Hypothalamus (tissue), 51 donors: ENCODE measurements at places on chromosomes 4 and X.

DNA sequence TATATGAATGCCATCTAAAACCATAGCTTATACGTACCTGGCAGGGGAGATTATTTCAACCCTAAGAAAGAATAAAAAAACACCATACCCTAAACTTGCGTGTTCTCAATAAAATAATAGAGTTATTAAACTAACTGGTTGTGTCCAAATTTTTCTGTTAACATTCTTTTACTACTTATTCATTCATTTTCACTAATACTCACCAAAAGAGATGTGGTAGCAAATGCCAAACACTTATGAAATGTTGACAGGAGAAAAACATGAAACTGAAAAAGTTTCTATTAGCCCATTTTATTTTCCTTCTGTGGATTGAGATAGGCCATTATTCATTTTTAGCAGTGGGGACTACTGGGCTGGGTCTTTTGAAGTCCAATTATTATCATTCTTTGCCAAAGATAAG is 102.0 kb downstream of the TSPAN5 start:
- DNase-seq: no peak

DNA sequence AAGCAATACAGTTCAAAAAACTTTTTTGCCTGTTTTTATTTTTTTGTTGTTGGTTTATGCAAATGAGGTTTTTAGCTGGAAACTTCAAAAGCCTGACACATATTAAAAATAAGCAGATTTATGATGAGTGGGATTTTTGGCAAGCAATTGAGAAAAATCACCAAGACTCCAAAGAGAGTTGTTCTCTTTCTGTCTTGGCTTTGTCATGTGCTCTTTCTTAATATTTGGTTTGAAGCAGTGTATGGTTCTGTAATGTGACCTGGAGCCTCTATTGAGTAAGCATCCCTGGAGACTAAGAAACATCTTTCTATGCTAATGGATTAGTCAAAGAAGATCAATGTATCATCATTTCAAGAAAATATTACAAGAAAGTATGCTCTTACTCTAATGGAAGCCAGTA is 11.7 kb downstream of the TRIM2 start:
- no peak for DNase-seq

DNA sequence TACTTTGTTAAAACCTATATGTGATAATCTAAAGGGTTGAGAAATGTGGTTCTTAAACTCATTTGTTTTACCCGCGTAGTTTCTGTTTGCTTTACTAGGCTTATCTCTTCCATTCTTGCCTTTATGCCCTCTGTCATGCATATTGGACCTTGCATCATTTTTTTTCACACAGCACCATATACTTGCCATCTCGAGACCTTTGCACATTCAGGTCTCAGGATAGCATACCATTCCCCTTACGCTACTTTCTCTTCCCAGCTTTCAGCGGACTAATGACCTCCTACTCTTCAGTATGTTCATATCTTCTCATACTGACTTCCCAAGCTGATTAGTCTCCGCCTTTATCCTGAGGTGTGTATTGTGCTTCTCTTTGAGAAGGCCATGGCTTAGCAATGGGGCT is 40.5 kb downstream of the USP38 start:
- no peak for DNase-seq

GRCh38 chrX:134990801-134991481 is at the start of gene SMIM10:
TSS of gene SMIM10 (plus strand) at chrX:134990991. CDS start at chrX:134991096, 105 bp downstream.
- DNase-seq: peak; percentile 6

- no peak for DNase-seq
These were observed 557.2 kb upstream of the BOD1L1 start for GRCh38 chr4:14184767-14185166.

DNA sequence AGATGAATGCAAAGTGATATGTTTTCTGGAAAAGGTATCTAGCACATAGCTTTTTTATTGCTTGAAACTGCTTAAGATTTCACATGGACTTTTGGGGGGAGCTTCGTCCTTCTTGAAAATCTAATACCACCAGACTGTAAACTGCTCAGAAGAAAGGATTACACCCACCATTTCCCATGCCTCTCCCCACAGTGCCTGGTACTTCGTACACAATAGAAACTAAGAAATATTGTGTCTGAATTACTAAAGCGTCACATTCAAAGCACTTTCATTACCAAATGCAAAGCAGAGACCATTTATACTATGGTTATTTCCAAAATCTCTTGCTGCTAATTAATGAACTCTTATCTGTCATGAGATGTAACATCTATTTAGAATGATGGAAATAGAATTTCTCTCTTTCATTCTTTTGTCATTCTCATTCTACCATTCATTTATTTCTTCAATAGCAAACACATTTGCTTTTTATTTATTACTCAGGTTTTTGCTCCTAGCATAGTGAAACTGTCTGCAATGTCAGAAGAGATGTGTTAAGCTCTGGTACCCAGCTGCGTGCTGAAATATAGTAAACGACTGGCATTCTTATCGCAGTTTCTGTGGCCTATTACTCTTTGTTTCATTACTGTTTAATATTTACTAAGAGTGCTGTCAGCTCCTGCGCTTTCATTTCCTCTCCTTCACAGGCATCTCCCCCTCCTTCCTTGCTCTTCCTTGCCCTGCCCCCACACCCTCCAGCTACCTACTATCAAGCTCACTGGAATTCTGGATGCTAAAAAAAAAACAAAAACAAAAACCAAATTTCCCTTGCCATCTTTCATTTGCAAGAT is 51.4 kb upstream of the RAPGEF2 start:
- no peak for DNase-seq

DNA sequence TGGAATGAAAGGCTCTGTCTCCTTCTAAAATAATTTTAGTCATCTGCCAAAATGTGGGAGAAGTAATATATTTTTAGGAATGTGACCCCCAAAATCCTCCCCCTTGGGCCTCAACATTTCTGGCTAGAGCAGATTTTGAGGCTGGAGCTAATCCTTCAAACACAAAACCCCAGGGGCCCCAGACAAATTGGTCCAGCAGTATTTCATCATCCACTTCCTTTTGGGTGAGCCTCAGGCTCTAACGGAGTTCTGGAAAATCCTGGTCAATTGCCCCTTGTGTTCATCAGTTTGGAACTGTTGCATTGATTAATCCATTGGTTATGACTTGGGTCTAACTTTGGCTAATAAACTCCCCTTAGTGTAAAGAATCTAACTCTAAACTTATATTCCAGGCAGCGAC is 67.4 kb upstream of the PCDH19 start:
- no peak for DNase-seq

DNA sequence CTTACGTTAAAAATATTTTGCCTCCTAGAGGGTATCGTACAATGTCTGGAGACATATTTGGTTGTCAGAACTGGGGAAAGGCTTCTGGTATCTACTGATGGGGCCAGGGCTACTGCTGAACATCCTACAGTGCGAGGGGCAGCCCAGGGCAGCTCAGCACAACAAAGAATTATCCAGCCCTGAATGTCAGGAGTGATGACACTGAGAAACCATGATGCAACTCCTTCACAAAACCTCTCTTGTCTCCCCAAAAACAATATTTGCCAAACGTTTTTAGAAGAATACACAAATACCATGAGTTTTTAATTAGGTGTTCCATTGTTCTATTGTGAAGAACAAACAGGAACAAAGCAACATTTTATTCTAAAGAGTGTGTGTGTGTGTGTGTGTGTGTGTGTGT is 43.4 kb upstream of the CLNK start:
- DNase-seq: no peak

DNA sequence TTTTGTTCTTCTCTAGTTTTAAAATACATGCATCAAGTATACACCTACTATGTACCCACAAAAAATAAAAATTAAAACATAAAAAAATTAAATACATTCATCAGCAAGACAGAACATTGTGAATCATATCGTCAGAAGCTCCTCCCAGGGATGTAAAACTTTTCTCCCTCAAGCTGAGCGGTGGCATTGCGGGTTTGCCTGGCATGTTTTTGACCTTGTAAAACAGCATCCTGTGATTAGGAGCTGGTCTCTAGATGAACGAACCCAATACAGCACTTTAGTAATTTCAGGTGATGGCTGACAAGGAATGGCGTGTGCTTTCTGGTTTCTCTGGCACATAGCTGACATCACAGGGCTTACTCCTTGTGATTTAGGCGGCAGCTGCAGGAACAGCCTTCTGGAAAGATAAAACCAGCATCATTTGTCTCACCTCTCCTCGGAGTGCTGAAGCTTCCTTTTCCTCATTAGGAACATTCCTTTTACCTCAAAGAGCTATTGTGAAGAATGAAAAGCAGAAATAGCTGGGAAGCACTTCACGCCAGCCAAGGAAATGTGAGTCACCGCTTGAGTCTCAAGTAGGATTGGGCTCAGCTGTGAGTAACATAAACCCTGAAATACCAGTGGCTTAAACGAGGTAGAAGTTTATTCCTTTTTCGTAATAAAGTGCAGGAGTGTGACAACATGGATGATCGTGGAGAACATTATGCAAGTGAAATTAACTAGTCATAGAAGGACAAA is 44.3 kb downstream of the NYX start:
- DNase-seq: no peak

DNA sequence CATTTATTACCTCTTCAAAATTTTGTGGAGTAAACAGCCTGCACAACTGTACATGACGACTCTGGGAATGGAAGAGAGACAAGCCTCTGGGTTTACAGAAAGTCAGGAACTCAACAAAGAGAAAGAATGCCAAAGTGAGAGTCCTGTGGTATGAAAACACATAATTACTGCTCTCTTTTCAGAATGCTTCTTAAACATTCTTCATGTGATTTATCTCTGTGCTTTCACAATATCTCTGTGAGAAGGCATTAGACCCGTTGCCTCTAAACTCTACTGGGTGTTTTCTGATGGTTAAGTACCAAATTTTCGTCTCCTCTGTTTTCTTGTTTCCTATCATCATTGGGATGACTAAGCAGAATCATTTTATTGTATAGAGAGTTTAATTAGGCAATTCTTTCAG is 966.6 kb upstream of the SLIT2 start:
- DNase-seq: no peak

DNA sequence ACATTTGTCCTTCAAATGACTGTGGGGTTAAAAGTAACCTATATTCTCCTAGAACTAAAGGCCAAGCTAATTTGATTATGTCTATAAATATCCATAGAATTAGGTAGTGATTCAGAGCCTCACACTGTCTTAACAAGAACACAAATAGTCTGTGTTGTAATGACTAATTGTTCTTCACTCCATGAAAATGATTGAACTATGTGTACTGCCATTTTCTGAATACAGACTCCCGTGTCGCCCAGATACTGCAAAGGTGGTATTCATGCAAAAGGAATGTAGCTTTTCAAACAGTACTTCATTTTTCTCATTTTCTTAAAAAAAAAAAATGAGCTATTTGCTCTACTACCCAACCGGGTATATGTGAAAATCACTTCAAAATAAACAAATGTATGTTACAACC is 11.3 kb upstream of the PHKA2 start:
- no peak for DNase-seq

DNA sequence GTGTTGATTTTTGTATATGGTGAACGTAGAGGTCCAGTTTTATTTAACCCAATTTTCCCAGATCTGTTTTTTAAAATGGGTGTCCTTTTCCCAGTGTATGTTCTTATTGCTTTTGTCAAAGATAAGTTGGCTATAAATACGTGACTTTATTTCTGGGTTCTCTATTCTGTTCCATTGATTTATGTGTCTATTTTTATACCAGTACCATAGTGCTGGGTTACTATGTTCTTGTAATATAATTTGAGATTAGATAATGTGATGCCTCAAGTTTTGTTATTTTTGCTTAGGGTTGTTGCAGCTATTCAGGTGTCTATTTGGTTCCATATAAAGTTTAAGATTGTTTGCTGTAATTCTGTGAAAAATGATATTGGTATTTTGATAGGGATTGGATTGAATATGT is 749.1 kb upstream of the GRIA3 start:
- no peak for DNase-seq

DNA sequence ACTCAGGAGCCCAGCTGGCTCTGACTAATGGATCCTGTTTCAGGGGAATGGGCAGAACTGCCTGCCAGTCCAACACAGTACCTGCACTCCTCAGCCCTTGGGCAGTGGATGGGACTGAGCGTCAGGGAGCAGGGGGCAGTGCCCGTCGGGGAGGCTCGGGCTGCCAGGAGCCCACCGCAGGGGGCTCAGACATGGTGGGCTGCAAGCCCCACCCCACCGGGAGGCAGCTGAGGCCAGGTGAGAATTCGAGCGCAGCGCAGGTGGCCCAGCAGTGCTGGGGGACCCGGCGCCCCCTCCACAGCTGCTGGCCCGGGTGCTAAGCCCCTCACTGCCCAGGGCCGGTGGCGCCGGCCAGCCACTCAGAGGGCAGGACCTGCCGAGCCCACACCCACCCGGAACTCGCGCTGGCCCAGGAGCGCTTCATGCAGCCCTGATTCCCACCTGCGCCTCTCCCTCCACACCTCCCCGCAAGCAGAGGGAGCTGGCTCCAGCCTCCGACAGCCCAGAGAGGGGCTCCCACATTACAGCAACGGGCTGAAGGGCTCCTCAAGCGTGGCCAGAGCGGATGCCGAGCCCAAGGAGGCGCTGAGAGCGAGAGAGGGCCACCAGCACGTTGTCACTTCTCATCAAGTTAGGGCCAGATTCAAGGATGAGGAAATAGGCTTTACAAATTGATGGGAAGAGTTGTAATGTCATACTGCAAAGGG is 668.8 kb downstream of the GALNTL6 start:
- no peak for DNase-seq

- DNase-seq: no peak
These were observed 61.7 kb upstream of the CAMK2D start for GRCh38 chr4:113823291-113823659.

DNA sequence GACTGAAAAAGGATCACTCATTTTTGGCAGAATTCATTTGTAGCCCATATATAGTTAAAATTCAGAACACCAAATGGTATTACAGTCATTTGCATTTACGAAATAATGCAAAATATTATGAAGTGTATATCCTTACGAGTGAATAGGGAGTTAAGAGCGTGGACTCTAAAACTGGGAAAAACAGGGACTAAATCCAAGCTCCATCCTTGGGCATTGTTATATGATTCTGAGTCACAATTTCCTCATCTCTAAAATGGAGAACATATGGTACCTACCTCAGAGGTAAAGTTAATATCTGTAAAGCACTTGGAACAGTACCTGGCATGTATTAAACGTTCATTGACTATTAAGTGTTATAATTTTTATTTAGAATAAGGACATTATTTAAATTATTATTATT is 106.3 kb downstream of the ZAR1 start:
- no peak for DNase-seq

DNA sequence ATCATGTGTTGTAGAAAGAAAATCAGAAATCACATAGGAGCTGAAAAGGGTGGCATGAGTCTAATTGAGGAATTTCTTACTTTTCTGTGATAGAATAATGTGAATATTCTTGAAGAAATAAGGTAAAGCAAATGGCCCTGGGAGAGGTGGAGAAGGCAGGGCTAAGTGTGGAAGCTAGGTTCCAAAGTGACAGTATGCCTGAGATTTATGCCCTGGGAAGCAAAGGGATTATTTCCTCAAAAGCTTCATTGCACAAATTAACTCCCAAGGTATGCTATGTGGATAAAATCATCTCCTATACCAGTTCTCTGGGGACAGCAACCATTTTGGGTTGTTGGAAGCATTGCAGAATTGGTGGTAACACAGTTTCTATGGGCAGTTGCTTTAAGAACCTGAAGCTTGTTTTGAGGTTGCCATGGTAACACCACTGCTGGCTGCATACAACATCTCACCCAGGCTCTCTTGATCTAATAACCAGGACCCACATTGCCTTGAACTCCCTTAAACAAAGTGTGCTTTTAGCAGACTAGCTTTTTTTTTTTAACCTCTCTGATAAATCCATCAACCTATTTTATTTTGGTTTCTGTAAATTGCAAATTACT is 21.0 kb downstream of the MAOA start:
- no peak for DNase-seq
